Kidney capillary endothelial cell (primary cell): ENCODE measurements at places on chromosomes 2 and 18.

DNA sequence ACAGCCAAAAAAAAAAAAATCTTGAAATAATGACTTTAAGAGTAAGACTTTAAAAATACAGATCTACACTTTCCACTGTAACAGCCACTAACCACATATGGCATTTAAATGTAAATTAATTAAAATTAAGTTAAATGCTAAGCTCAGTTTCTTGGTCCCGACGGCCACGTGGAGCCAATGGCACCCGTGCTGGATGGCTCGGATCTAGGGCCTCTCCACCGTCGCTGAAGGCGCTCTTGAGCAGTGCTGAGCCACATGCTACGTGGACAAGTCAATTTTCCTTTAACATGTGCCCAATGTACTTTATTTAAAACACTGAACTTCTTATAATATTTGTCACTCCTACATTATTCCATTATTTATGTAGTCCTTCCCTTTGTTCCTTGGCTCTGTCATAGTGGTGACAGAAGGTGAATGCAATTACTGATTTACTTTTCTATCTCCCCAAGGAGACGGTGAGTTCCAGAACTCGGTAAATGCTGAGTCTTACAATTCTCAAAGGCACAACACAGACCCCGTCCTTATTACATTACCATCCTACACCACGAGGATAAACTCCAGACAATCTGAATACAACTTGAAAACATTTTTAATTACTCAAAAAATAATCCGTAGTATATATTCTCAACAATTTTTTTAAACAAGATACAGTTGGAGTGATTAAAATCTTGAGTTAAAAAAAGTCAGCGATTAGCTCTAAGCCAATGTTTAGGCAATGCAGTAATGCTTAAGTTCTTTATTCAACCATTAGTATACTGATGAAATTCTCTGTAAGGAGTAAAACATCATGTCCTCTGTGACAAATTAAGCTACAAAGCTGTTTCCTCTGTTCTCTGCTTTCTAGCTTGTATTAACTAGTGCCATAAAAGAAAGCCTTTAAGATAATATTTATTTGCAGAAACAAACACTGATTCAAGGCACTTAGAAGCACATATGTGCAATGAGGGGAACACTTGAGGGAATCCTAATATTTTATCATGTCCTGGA, 95.1 kb downstream of the AFF3 start:
- no peak for DNase-seq

- DNase-seq, result no peak
These were observed 862.3 kb upstream of the POU3F3 start for GRCh38 chr2:103991591-103991990.

DNA sequence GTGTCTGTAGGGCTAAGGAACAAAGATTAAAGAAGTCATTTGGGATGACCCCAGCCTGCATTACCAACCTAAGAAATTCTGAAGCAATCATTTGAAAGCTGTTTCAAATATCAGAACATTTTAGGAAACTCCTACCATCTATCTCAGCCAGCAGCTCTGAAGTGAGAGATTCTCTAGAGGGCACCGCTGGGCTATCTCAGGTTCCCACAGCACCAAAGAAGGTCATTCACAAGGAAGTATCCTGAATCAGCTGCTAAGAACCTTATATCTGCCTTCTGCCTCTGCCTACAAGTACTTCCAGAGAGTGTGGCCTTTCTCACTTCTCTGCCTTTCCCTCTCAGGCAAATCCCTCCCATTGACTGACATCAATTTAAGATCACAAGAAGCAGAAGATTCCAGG, 13.4 kb upstream of the EVA1A start:
- DNase-seq, result no peak

GRCh38 chr2:128057334-128057733, 29.5 kb upstream of the SAP130 start:
- no peak for DNase-seq

GRCh38 chr2:196510246-196510645, 129.3 kb upstream of the CCDC150 start:
- no peak for DNase-seq

GRCh38 chr2:68766376-68766845, 31.8 kb downstream of the ARHGAP25 start:
- DNase-seq, result no peak

DNA sequence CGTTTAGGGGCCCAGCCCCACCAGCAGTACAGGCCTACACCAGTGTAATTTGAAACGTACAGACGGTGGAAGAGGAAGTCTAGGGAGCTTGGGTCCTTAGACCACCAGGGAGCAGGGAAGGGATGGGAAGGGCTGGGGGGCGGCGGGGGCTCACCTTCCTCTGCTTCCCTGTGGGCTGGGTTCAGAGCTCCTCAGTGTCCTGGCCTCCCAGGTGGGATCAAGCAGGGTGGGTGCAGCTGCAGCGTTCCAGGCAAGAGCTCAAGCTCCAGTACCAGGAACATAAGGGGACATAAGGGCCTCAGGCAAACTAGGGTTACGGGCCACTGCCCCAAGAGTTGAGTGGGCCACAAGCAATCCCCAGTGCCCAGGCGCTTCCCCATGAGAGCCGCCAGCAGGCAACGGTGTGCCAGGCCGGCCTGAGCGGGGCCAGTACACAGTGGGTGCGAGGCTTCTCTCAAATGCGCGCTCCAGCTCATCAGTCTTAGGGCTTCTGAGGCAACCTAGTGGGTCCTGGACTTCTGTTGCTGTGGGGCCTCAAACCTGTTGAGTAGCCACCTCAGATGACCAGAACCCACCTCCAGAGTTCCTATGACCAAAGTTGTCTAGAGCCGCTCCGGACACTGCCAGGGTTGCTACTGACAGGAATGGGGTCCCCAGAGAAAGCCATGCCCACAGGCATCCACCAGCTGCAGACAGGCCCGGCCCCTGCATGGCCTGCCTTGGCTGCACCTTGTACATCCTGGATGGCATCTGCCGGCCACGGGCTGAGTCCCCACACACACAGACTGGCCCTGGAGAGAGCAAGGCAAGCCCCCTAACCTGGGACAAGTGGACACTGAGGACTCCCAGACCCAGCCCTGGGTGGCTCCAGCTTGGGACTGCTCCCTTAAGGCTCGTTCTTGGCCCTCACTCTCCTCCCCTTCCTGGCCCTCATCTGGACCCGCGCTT, 5.2 kb downstream of the ANKRD23 start:
- no peak for DNase-seq

DNA sequence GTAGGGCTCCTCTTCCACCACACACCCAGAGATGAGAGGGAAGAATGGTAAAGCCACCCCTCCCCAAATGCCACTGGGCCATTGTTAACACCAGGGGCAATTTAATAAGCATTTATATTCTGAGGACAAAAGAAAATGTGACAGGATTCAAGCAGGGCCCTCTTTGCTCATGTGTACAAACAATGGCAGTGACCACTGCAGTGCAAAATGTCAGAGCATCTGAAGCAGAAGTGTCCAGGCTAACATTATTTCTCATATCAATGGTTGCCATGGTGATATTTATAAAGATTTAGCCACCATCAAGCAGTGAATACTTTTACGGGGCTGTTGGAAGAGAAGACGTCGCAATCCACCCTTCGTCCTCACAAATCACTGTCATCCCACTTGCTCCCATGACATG, 10.8 kb upstream of the EPB41L3 start:
- no peak for DNase-seq

DNA sequence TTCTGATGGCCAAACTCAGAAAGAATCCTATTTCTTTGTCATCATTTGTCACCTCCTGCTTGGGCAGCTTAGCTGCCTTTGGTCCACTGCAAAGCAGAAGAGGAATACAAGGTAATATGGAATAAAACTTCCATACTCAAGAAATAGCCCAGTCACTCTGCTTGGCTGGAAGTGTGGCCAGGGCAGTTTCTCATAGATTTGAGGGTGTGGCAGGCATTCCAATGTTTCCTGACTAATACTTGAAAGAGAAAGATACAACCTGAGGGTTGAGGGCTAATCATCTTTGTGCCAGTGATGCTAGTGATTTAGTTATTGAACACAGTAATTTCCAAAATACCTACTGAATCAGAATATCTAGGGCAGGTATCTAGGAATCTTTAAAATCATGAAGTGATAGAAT, 83.1 kb downstream of the FAM161A start:
- no peak for DNase-seq

GRCh38 chr2:105883911-105884694, 139.4 kb downstream of the NCK2 start:
- DNase-seq, result no peak

GRCh38 chr2:204124140-204124750, 187.7 kb downstream of the ICOS start:
- no peak for DNase-seq

- no peak for DNase-seq
These were observed 8.4 kb downstream of the TMEM247 start for GRCh38 chr2:46487667-46488335.

- DNase-seq, result no peak
These were observed 43.9 kb upstream of the RAPH1 start for GRCh38 chr2:203578759-203579643.

- DNase-seq, result no peak
These were observed 231.5 kb downstream of the ZEB2 start for GRCh38 chr2:144288438-144288837.

GRCh38 chr2:172395503-172395902, 31.9 kb upstream of the ITGA6 start:
- DNase-seq, result no peak

DNA sequence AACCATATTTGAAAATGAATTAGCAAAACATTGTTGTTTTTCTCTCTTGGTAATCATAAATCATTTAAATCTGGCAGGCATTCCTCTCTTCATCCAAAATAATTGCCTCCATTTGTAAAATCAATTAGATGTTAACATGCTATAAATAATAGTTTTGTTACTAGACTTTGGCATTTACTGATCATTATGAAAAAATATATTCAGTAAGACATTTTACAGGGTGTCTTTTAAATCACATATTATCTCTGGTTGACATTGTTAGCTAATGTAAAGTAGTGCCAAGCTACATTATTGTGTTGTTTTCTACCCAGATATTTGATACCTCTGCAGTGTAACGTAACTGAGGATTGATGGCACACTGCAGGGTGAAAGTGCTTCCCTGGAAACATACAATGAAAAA, 31.8 kb upstream of the DLX1 start:
- no peak for DNase-seq

- no peak for DNase-seq
These were observed 214.7 kb downstream of the CLIP4 start for GRCh38 chr2:29329899-29330298.

DNA sequence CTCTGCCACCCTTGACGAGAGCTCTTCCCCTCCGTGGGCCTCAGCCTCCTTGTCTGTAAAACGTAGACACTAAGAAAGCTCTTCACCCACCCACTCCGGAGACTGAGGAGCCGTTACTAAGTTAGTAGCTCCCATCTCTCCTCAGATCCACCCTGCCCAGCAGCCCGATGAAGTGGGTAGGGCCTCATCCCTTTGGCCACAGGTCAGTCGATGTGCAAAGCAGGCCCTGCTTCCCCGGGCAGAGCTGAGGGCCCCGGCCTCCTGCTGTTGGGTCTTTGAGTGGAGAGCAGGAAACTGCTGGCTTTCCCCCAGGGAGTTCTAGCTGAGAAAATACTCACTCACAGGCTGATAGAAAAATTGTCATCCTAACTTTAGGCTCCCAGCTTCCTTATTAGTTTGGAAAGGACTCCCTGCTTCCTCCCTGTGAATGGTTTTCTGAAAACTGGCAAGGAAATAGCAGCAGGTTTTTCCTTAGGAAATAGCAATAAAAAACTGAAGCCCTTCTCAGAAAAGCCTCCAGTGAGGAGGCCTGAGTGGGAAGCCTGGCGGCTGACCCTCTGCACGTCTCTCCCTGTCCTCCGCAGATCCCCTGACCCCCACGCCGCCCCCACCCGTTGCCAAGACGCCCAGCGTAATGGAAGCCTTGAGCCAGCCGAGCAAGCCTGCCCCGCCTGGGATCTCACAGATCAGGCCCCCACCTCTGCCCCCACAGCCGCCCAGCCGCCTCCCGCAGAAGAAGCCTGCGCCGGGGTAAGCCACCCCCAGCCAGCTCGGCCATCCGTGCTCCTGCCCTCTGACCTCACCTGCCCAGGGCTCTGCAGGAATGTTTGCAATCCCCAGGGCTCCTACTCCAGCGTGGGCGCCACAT, 30.2 kb downstream of the ITGB1BP1 start:
- peak; percentile 38 for DNase-seq

DNA sequence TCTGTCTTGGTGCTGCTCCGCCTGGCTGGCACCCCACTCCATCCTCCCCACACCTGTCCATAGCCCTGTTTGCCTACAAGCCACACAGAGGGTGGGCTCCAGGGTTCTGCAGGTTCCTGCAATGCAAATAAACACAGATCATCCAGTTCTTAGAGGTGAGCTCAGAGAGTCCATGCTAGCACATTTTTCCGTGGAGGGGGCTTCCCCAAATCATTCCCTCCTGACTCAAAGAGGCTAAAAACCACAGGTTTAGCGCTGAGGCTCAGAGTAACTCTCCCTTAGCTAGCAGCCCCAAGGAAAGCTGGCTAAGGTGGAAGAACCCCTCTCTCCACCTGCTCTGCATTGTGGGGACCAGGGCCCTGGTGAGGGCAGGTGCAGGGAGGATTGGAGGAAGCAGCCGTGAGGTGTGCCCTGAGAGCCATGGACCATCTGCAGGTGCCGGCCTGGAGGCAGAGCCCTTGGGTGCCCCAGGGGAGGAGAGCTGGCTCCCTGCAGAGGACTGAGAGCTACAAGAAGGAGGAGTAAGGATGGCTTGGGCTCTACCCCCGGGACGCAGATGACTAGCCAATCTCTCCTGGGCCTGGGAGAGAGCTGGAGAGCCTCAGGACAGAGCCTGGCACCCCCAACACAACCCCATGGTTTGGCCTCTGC, 23.8 kb upstream of the TEX44 start:
- no peak for DNase-seq

- DNase-seq, result no peak
These were observed 17.4 kb downstream of the FBLN7 start for GRCh38 chr2:112155331-112156151.

DNA sequence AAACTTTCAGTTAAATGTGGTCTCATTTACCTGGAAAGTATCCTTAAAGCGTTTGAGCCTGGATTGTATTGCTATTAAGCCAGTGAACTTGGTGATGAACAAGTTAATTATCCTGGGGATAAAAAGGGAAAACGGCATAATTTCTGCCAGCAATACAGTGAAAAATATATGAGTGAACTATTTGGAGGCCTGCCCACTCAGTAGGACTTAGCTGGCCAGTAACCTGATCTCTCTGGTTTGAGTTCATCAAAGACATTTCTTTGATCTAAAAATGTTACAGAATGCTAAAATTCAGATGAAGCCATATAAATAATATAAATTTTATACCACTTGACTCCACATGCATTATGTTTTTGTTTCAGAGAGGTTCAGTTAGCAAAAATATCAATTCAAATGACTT, 241.1 kb upstream of the VWC2L start:
- no peak for DNase-seq

DNA sequence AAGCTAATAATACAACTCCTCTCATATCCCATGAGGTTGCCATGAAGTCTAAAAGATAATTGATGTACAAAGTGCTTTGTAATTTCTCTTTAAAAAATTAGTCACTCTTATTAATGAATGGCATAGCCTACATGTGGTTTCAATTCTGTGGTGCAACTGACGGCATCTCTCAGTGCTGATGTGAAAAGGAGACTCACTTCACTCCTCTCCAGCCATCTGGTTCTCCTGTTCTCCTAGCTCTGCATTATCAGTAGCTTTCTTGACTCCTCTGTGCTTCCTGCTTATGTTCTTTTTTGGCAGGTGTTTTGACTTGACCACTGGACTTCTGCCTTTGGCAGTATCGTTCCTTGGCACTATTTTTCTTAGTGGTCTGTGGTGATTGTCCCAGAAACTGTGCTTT, 134.9 kb upstream of the ZFP36L2 start:
- DNase-seq, result no peak
